Left hindlimb (tissue), 1 donor: ENCODE measurements at places on chromosomes 11 and 22.

DNA sequence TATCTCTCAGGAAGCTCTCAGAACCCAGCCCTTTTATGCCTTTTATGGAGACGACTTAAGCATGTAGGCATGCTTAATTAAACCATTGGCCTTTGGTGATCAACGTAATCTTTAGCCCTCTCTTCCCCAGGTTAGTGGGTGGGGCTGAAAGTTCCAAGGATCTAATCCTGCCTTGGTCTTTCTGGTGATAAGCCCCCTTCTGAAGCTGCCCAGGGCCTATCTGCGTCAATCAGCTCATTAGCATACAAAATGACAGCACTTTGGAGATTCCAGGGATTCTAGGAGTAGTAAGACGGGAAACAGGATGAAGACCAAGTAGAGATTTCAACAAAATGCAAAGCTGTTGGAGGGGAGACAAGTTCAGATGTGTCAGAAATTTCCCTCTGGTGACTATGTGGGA lies 3.1 kb downstream of the FAM118A start:
- no peak for DNase-seq

GRCh38 chr22:19064354-19065054 lies 57.7 kb downstream of the DGCR2 start:
- peak; percentile 19 for DNase-seq

DNA sequence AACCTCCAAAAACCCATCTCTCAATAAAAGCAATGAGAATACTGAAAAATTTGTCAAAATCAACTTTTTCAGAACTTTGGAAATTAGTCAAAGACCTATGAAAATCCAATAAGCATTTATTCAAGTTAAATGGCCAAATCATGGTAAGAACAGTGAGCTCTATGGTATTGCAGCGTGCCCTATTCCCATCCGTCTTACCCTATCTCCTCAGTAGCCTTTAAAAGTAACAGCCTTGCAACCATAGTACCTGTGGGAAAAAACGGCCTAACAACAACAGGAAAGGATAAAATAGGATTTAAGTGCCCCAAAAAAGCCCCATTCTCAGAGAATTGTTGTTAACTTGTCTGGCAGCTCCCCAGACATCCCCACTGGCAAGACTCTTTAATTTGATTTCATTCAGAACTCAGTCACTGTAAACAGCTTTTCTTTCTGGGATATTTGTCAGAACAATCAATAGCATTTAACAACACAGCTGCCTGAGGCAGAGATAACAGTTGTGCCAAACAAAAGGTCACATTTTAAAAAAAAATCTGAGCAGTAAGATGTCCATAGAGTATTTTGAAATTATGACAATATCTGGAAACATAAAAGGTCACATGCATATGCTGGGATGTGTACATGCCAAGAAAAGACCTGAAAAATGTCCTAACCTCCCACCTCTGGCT lies 18.8 kb upstream of the MS4A8 start:
- DNase-seq: no peak

DNA sequence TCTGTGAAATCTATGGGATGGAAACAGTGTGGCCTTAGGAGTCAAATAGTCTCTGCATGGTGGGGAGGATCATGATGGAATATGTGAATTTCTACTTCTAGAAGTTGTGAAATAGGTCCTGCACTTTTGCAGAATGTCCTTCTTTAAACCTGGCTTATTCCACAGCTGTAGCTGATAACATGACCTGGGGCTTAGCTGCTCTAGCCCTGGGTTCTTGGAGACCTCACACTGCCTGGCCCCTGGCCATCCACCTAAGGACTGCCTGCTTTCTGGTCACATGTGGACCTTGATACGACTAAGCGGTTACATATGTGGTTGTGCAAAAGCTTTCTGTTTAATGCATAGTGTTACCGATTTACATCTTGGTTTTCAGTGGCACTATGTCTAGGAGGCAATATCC lies 88.2 kb downstream of the SWAP70 start:
- no peak for DNase-seq
